Iris pigment epithelial cell (primary cell): ENCODE measurements at places on chromosomes 7 and 10.
A peak's percentile ranks its signal among the peaks of the same experiment; 100 is the strongest.

DNA sequence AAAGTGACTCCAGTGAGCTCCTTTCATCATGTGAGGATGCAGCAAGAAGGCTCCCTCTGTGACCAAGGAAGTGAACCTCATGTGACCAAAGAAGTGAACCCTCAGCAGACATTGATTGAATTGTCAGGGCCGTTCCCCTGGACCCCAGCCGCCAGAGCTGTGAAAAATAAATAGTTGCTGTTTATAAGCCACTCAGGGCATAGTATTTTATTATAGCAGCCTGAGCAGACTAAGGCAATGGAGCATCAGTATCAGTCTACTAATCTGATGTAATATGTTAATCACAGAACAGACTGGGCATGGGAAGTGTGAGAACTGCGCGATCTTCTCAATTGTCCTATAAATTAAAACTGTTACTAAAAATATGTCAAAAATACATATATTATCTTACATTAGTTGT is 384.5 kb upstream of the PRKCQ start:
- DNase-seq, result no peak

DNA sequence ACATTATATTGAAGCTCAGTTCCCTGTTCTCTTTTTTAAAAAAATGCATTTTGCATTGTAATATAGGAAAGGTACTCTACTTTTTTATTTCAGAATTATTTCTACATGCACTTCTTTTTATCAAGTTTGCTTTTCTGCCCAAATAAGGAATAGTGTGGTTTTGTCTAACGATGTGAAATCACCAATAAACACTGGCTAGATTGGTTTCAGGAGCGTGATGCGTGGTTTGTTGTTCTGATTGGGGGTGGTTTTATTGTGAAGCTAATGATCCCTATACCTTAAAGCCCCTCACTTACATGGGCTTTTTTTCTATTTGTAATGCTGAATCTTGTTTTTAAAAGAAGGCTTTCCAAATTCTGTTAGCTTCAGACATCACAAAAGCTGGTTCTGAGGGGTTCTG is 17.6 kb downstream of the ENTPD7 start:
- DNase-seq, result no peak

DNA sequence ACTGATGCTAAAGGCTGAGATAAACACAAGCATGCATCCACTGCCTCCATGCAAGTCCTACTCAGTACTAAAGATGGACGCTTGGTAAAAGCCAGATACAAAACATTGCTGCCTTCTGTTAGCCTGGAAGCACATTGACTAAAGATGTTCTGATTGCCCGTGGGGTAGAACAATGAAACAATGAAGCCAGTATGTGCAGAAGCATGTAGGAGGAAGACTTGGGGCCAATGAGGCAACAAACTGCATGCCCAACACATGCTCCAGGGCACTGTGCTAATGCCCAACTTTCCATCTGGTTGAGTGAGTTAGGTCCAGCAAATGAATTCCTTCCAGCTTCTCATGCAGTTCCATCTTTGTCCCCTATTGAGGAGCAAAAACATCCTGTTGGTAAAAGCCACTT is 1245.5 kb downstream of the GATA3 start:
- no peak for DNase-seq

GRCh38 chr7:124723012-124723411 is 42.6 kb downstream of the GPR37 start:
- DNase-seq, result peak; percentile 92

DNA sequence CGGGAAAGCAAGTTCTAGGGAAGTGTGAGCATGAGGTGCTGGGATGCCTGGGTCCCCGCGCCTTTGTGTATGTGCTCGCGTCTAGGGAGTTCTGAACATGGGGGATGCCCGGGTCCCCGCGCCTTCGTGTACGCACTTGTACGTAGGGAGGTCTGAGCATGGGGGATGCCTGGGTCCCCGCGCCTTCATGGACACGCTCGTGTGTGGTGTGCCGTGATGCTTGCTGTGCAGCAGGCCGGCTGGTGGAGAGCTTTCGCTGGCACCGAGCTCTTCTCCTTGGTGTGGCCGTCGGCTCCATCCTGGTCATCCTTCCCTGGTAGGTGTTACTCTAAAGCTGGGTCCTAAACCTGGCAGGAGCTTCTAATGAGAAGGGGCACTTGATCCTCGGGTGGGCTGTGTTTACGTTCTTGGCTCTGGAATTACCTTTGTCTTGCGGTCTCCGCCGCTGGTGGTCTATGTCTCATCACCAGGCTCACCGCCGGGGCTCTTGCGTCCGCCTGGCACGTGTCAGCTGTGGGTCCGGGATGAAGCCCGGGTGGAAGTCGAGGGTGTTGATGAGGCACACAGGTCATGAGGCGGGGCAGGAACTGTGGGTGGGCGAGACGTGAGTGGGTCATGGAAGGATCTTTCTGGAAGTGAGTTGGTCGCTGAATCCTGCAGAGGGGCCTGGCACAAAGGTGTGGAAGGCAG is 63.5 kb downstream of the DNAJB6 start:
- DNase-seq, result no peak

DNA sequence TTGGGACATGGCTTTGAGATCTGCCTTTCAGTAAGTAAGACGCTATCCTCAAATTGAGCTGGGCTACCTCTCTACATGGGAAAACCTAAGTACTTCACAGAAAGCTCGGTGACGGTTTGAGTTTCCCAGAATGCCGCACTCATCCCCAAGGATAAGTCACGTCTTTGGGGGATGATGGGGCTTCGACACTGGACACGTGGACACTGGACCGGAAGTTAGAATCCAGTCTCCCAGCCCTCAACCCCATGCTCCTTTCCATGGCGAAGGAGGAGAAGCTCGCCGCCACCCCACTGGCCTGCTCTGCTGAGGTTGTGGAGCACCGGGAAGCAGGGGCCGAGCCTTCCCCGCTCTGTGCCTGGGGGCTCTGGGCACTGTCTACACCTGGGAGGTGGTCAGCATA is 27.5 kb downstream of the PTPRE start:
- DNase-seq, result no peak
